ENCODE measurements at places on chromosomes 12 and 14.
A peak's percentile ranks its signal among the peaks of the same experiment; 100 is the strongest.

- no peak for DNase-seq
Measured at GRCh38 chr12:131432532-131433260, 278.2 kb upstream of the SFSWAP start.

- DNase-seq, result peak; percentile 56
Measured at GRCh38 chr12:8038659-8039114, 6.2 kb downstream of the FOXJ2 start.

DNA sequence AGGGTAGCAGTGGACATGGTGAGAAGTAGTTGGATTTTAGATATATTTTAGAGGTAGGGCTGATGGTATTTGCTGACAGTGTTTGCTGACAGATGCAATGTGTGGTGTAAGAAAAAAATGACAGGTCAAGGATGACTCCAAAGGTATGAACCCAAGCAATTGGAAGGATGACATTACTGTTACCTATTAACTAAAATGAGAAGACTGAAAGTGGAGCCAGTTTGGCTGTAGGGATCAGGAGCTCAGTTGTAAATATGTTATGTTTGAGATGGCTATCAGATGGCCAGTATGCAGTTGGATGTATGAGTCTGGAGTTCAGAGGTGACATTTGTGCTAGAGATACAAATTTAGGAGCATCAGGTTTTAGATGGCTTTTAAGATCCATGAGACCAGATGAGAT is 17.4 kb upstream of the SERPINA6 start:
- no peak for DNase-seq

- DNase-seq, result no peak
Measured at GRCh38 chr14:95523051-95523814, 6.8 kb upstream of the SYNE3 start.

- peak; percentile 49 for DNase-seq
Measured at GRCh38 chr14:22882529-22883172, 371 bp upstream of the REM2 start.

- no peak for DNase-seq
Measured at GRCh38 chr12:116263844-116264243, 13.6 kb downstream of the MED13L start.

GRCh38 chr12:75908961-75909605 is 122.5 kb downstream of the PHLDA1 start:
- DNase-seq, result peak; percentile 95

DNA sequence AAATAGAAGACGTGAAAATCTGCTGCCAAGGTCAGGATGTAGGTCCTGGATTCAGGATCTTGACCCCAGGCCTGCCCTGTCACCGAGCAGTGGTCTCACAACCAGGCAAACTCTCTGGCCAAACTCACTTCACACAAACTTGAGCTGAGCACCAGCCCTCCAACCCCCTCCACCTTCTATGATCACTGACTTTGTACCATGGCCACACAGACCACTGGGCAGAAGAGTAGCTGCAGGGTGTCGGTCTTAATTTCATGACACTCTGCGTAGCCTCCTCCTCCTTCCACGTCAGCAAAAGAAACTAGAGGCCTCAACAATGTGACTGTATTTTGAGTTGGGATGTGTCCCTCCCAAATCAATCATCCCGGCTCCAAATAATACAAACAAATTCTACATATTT is 7.2 kb upstream of the TBX3 start:
- no peak for DNase-seq

GRCh38 chr12:44874981-44875416 is 1.1 kb downstream of the NELL2 start:
- peak; percentile 17 for DNase-seq

DNA sequence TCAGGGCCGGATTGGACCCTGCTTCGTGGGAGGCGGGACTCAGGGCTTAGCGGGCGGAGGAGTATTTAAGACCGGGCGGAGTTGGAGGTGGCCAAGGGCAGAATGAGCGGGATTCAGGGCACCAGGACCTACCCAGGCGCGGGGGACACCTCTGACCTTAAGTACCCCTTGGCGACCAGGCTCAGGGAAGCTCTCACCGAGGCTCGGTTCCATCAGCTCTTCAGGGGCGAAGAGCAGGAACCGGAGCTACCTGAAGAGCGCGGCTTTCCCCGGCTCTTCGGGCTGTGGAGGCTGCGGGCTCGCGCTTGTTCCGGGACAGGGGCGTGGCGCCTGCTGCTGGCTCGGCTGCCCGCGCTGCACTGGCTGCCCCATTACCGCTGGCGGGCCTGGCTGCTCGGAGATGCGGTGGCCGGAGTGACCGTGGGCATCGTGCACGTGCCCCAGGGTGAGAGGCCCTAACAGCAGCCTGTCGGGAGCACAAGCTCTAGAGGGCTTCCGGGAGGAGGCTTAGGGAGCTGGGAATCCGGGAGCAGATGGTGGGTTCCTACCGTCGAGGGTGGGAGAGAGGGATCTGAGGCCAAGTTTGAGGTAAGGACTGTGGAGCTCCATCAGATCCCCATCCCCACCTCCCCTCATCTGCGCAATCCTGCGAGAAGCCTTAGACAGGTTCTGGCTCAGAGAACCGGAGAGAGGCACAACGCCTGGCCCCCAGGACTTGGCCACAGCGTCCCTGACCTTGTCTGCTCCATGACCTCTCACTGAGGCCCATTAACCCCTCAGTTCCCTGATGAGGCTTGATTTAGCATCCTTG is 8.4 kb downstream of the ARHGEF25 start:
- DNase-seq, result no peak

DNA sequence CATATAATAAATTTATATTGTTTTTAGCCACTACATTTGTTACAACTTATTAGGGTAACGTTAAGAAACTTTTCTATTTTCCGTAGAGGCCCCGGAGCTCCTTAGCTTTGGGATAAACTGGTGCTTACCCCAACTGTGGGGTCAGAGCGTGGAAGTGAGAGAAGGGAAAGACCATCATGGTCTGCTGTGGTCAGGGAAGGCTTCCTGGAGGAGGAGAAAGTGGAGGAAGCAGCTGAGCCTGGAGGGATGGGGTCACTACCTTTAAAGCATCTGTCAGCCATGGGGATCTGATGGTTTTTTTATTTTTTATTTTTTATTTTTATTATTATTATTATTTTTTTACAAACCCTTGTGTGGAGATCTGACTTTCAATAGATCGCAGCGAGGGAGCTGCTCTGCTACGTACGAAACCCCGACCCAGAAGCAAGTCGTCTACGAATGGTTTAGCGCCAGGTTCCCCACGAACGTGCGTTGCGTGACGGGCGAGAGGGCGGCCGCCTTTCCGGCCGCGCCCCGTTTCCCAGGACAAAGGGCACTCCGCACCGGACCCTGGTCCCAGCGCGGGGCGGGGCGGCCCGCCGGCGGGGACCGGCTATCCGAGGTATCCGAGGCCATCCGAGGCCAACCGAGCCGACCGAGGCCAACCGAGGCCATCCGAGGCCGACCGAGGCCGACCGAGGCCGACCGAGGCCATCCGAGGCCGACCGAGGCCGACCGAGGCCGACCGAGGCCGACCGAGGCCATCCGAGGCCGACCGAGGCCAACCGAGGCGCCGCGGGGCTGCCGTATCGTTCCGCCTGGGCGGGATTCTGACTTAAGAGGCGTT is 1101.2 kb upstream of the TMEM132C start:
- peak; percentile 88 for DNase-seq

DNA sequence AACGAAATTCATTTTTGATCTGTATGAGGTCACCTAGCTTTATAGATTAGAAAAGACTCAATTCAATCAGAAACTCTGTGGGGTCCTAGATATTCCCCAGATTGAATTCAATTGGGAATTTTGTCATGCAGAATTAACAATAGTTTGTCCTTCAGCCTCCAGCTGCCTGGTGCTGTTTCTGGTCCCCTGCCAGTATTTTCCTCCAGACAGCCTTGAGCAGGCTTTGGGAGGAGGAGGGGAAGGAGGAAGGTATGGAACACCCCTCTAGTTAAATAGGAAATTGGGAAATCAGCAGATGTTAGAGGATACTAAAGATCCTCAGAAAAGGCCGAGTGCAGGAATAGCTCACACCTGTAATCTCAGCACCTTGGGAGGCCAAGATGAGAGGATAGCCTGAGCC is 10.6 kb downstream of the GRIP1 start:
- DNase-seq, result no peak

GRCh38 chr14:94366146-94366915 is 22.1 kb downstream of the SERPINA1 start:
- no peak for DNase-seq

DNA sequence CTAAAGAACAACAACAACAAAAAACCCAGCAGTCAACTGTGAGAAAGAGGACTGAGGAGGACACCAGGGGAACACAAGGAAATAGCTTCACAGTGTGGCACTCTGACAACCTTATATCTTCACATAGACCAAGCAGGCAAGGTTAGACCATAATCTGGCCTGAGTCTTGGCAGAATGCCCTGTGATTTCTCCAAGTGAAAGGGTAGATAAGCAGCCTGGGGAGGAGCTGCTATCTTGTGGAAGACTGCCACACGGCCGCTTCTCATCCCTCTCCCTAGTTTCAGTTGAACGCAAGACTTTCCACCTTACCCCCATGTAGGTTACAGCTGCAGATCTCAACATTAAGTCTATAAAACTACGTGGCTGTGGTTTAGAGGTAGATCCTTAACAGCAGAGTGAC is 3.7 kb downstream of the SLC25A21 start:
- DNase-seq, result no peak

DNA sequence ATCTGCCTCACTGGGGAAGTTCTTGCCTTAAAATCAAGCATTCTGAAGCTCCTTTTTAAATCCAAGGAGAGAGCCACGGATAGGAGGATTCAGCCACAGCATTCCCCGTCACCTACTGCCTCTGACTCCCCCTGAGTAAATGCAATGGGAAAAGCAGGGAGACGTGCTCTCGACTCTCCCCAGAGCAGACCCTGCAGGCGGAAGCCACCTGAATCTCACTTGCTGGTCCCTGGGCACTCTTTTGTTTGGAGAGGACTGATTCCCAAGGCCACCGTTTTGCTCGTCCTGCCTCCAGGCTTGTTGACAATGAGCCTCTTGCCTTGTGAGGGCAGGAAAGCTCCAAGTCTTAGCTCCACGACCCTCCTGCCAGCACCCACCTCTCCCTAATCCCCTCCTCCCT is 204.5 kb downstream of the SLC15A4 start:
- no peak for DNase-seq

GRCh38 chr14:50619569-50620141 is 48.5 kb downstream of the SAV1 start:
- DNase-seq, result no peak

DNA sequence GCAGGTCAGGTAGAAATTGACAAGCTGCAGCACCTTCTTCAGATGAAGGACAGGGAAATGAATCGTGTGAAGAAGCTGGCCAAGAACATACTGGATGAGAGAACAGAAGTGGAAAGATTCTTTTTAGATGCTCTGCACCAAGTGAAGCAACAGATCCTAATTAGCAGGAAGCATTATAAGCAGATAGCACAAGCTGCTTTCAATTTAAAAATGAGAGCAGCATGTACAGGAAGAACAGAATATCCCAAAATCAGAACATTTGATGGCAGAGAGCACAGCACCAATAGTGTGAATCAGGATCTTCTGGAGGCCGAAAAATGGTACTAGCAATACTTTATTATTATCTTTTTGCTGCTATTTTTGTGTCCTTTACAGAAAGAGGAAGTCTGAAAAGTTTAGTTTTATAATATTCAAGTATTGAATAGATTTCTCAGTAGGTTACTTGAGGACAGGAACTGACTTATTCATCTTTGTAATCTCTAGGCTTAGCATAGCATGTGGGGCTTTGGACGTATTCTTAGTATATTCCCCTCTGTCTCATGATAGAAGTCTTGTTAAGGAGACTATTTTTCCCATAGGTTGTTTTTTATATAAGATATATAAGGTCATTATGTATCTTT is 30.8 kb downstream of the BBOF1 start:
- DNase-seq, result no peak

DNA sequence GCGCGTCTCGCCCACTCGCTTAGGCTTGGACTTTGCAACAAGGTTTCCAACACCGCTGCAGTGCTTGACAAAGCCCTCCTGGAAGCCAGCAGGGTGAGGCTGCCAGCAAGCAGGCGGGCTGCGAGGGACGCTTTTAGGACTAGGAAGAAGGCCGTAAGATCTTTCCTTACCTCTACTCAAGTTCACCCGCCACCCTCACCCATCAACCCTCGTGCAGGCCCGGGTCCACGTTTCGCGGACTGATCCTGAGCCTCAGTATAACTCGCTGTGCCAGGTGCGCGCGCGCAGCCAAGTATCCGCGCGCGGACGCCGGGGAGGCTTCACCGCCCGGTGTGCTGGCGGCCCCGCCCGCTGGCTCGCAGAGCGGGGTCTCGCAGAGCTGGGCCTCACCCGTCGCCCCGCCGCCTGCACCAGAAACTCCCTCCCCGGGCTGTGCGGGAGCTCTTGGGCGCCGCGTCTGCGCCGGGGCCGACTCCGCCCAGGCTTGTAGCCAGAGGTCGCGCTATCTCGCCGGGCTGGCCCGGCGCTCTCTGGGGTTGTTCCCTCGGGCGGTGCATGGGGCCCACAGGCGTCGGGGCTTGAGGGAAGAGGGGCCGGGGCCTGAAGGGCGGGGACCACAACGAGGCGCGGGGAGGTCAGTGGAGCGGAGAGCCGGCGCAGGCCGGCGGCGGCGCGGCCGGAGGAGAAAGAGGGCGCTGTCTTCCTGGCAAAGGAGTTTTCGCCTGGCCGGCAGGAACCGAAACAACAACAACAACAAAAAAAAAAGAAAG is 7.6 kb upstream of the SIX1 start:
- DNase-seq, result peak; percentile 88

- DNase-seq, result no peak
Measured at GRCh38 chr14:30982533-30982932, 42.9 kb upstream of the AP4S1 start.

- peak; percentile 21 for DNase-seq
Measured at GRCh38 chr12:32107359-32108267, 966 bp downstream of the BICD1 start.

- no peak for DNase-seq
Measured at GRCh38 chr14:47833011-47833410, 157.6 kb upstream of the MDGA2 start.

DNA sequence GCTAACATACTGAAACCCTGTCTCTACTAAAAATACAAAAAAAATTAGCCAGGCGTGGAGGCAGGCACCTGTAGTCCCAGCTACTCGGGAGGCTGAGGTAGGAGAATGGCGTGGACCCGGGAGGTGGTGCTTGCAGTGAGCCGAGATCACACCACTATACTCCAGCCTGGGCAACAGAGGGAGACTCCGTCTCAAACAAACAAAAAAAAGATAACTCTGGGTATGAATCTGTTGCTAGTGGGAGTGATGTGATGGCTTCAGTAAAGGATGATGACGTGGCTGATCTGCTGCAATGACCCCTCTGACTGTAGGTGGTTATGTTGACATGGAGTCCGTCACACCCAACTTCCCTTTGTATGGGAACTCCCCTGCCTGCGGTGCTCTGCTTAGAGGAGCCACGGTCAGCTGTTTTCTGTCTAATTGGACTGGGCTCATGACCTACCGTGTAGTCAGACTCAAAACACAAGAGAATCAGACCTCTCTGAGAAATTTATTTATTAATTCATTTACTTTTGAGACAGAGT is 59.1 kb upstream of the MED13L start:
- no peak for DNase-seq

DNA sequence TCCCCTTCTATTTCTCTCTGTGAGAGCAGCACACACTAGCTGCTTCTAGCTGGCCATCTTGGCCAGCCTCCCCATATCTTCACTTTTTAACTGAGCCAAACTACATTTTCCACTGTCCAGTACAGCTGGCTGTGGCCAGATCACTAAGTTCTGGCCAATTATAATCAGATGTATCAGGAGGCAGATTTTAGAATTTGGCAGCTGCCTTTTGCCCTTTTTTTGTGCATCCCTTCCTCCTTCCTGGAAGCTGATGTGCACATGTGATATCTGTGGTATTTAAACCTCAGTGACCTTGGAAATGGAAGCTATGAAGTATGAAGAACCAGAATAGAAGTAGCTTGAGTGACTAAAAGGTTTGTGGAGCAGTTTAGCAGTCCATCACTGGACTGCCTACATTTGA is 49.8 kb upstream of the ANO6 start:
- peak; percentile 24 for DNase-seq
